ENCODE measurements at places on chromosomes 7 and 10. TPM values are rescaled to one million over a fixed set of nuclear protein-coding genes. Genes with fewer than 3 reads are reported as not detected.

The DDIT4 gene
- total RNA-seq: 421 TPM

The KIFBP gene
- 41.7 TPM for total RNA-seq

The HOXA3 gene
- 2.9 TPM for total RNA-seq

The ZNF488 gene
- 0.45 TPM for total RNA-seq

The DNA2 gene
- 9.6 TPM for total RNA-seq

The KLF6 gene
- total RNA-seq: 48.1 TPM

The ANKRD2 gene
- 0.89 TPM for total RNA-seq

The PDCD4 gene
- total RNA-seq: 23.4 TPM

The TMEM196 gene
- not detected for total RNA-seq

The DNAJC30 gene
- 6.2 TPM for total RNA-seq

The AS3MT gene
- 6.7 TPM for total RNA-seq

The PRKG1 gene
- total RNA-seq: 8.2 TPM

The PMPCB gene
- 53.2 TPM for total RNA-seq
